SJSA1 (cell line): ENCODE measurements at places on chromosomes 1 and 21. TPM values are rescaled to one million over a fixed set of nuclear protein-coding genes. Genes with fewer than 3 reads are reported as not detected.

The ANKRD35 gene
- not detected in 2 replicates for total RNA-seq

The ANKRD34A gene
- 0.13 TPM in 1 of 2 replicates, not detected in the other for total RNA-seq

The USP21 gene
- total RNA-seq = 3.7 and 4.8 TPM in 2 replicates

The GIPC2 gene
- total RNA-seq = 0.13 TPM in 1 of 2 replicates, not detected in the other

The SPATA21 gene
- not detected in 2 replicates for total RNA-seq

The S100PBP gene
- 27.5 and 67.8 TPM in 2 replicates for total RNA-seq

The OR2M3 gene
- not detected in 2 replicates for total RNA-seq

The SLC22A15 gene
- total RNA-seq = 0.94 and 4.7 TPM in 2 replicates

The ERO1B gene
- total RNA-seq = 3.1 and 4.4 TPM in 2 replicates

The KCNJ15 gene
- total RNA-seq = 0.05 TPM in 1 of 2 replicates, not detected in the other

The VWA5B1 gene
- not detected in 2 replicates for total RNA-seq
